ENCODE measurements at places on chromosomes 6 and 20. TPM values are rescaled to one million over a fixed set of nuclear protein-coding genes. Genes with fewer than 3 reads are reported as not detected.

The FRK gene
- total RNA-seq: 0.04 TPM

The PKIG gene
- 4.7 TPM for total RNA-seq

The PHACTR1 gene
- total RNA-seq: not detected

The B3GALT4 gene
- total RNA-seq: 3.2 TPM

The CPNE1 gene
- 267 TPM for total RNA-seq

The FILIP1 gene
- total RNA-seq: not detected

The FAM217A gene
- total RNA-seq: not detected

The COQ3 gene
- total RNA-seq: 19.7 TPM

The IL17F gene
- total RNA-seq: 3.6 TPM

The SIRPG gene
- 16.8 TPM for total RNA-seq

The OR14J1 gene
- not detected for total RNA-seq

The WFDC6 gene
- total RNA-seq: not detected

Data from activated CD8-positive, alpha-beta memory T cell treated with anti-CD3 and anti-CD28 coated beads for 36 hours (primary cell).